ENCODE measurements at places on chromosomes 4 and X. TPM values are rescaled to one million over a fixed set of nuclear protein-coding genes. Genes with fewer than 3 reads are reported as not detected.

Gene FAAH2
- total RNA-seq = 9.8 TPM

Gene TMEM128
- 22.5 TPM for total RNA-seq

Gene PPP2R3B
- 70.0 TPM for total RNA-seq

Gene SMIM9
- total RNA-seq = not detected

Gene XAGE2
- not detected for total RNA-seq

Gene ARHGEF6
- 0.42 TPM for total RNA-seq

Gene SOWAHB
- 4.9 TPM for total RNA-seq

Gene FSTL5
- total RNA-seq = 10.6 TPM

Gene ODAPH
- total RNA-seq = not detected

Gene GLOD5
- not detected for total RNA-seq

Gene TMEM154
- 0.46 TPM for total RNA-seq

Gene HTATSF1
- 60.4 TPM for total RNA-seq

Gene PNMA3
- total RNA-seq = 32.8 TPM

Gene DCLK2
- 6.9 TPM for total RNA-seq

Gene PAK3
- 18.4 TPM for total RNA-seq

Gene ART3
- total RNA-seq = 5.0 TPM

Gene S100P
- total RNA-seq = 3.5 TPM

Gene FAM114A1
- total RNA-seq = 31.2 TPM

Gene RBM47
- total RNA-seq = 64.3 TPM

Gene CD40LG
- total RNA-seq = not detected

Gene BEX5
- 26.8 TPM for total RNA-seq

Gene TREX2
- 0.24 TPM for total RNA-seq

Gene PCDH7
- total RNA-seq = 17.2 TPM

Gene NSG1
- 55.0 TPM for total RNA-seq

Gene CTAG1A
- not detected for total RNA-seq

Gene RPL9
- 1,450 TPM for total RNA-seq

Gene INTS6L
- 14.8 TPM for total RNA-seq

Gene TEX11
- total RNA-seq = 6.5 TPM

Gene PDGFRA
- 13.8 TPM for total RNA-seq

Gene BEND4
- total RNA-seq = 0.78 TPM

Gene DKK2
- 17.0 TPM for total RNA-seq

Gene FGF16
- not detected for total RNA-seq

Gene CABS1
- total RNA-seq = not detected
